ENCODE measurements at places on chromosomes 13 and 19.

DNA sequence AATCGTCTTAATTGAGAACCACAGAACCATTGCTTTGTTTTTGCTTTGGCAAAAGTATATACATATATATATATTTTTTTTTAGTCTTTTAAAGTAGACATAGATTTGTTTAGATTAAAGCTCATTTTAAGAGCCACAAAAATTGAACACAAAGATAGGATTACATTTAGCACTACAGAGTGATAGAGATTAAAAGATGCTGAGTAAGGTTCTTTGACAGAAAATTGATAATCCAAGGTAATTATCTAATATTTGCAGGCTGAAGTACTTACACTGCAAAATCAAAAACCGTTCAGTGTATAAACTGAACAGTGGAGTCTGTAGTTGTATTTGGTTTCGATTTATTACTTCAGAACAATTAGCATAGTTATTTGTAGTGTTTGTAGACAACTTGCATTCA lies 24.5 kb upstream of the ZNF98 start:
- DNase-seq = no peak

GRCh38 chr19:14472202-14472938 lies 2.8 kb downstream of the PTGER1 start:
- DNase-seq = no peak

- no peak for DNase-seq
These were observed 688 bp downstream of the ZNF225 start for GRCh38 chr19:44113784-44114390.

- DNase-seq = no peak
These were observed 155.6 kb downstream of the COG6 start for GRCh38 chr13:39811051-39811450.

- DNase-seq = no peak
These were observed 259.9 kb upstream of the STARD13 start for GRCh38 chr13:33545492-33545891.

DNA sequence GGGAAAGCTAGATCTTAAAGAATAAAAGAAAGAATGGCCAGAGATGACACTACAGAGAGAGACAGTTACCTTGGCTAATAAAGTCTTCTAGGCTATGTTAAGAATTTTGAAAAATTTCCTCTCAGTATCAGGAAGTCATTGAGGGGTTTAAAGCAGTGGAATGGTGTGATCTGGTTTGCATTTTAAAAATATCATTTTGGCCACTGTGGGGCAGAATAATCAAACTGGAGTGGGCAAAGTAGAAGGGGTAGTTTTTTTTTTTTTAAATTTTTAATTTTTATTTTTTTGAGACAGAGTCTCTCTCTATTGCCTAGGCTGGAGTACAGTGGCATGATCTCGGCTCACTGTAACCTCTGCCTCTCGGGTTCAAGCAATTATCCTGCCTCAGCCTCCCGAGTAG lies 4.4 kb upstream of the CNMD start:
- DNase-seq = no peak

GRCh38 chr13:95948656-95949055 lies 104.5 kb downstream of the UGGT2 start:
- peak; percentile 38 for DNase-seq

- DNase-seq = no peak
These were observed 32.3 kb downstream of the ADPRHL1 start for GRCh38 chr13:113420833-113421600.

GRCh38 chr19:40217027-40217810 lies 965 bp downstream of the TTC9B start:
- no peak for DNase-seq

DNA sequence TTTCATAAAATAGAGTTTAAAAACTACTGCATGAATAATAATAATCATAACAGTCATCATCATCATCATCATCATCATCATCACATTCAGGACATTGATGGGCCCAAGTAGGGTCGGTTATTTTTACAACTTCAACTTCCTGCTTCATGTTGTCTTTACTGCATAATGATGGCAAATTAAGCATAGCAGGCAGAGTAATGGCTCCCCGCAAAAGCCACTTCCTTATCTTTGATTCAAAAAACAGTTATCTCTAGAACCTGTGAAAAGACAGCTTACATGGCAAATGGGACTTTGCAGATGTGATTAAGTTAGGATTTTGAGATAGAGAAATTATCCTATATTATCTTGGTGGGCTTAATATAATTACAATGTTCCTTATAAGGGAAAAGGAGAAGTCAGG lies 792.9 kb downstream of the LIG4 start:
- no peak for DNase-seq

- peak; percentile 43 for DNase-seq
These were observed 752 bp downstream of the PDCD5 start for GRCh38 chr19:32581705-32582179.

DNA sequence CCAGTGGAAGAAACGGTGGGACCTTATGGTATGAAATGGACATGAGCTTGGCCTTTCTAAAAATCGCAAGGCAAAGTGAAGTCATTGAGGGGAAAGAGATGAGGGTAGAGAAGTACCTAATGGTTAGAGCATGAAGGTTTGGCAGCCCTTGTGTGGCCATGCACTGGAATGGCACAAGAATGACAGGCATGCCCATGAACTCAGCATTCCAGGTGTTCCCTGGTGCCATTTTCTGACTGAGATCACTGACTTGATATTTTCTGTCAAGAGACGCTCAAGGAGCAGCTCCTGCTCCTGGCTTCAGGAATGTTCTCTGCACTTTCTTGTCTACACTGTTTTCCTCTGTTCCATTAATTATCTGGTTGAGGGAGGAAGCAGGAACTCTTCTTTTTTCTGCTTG lies 225.0 kb upstream of the SLC10A2 start:
- DNase-seq = no peak

GRCh38 chr19:5290336-5291262 lies 50.0 kb downstream of the PTPRS start:
- DNase-seq = no peak

DNA sequence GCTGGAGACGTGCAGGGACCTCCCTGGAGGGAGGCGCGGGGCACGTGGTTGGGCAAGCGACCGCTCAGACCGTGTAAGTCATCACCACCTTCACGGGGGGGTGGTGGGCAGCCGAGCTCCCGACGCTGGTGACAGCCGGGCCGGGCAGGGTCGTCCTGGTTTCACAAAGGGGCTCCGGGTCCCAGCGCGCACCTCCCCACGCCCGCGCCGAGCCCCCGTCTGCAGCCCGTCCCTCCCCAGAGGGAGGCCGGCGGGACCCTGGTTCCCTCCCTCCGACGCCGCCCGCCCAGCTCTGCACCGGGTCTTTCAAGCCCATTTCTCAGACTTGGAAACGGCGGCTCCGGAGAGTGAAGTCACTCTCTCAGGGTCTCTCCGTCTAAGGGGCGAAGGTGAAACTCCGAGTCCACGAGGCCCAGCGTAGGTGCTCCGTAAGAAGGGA lies 729 bp upstream of the ARID3A start:
- peak; percentile 75 for DNase-seq

DNA sequence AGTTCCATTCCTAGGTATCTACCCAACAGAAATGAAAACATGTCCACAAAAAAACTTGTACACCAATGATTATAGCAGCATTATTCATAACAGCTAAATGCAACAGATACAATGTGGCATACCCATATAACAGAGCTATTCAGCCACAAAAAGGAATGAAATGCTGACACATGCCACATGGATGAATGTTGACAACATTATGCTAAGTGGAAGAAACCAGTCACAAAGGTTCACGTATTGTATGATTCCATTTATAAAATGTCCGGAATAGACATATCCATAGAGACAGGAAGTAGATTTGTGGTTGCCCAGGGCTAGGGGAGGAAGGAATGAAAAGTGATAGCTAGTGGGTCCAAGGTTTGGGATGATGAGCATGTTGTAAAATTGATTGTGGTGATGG lies 10.8 kb downstream of the CRYL1 start:
- no peak for DNase-seq

DNA sequence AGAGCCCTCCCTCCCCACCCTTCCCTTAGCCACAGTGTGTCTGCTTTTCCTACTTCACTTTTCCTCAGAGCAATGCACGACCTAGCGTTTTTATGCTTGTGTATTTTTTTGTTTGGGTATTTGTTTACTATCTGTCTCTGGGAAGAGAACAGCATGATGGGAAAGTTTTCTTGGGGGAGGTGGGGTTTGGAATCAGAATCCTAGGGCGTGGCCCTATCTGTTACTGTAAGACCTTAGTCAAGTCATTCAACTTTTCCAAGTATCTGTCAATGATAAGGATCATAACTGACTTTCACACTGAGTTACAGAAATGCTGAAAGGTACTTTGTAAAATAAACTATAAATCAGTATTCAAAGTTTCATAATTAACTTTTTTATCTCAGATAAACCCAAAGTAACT lies 146.3 kb upstream of the WASF3 start:
- DNase-seq = no peak

GRCh38 chr13:23462815-23463559 lies 29.5 kb upstream of the SACS start:
- no peak for DNase-seq

- DNase-seq = peak; percentile 40
These were observed 624.8 kb downstream of the DACH1 start for GRCh38 chr13:71242201-71242600.

DNA sequence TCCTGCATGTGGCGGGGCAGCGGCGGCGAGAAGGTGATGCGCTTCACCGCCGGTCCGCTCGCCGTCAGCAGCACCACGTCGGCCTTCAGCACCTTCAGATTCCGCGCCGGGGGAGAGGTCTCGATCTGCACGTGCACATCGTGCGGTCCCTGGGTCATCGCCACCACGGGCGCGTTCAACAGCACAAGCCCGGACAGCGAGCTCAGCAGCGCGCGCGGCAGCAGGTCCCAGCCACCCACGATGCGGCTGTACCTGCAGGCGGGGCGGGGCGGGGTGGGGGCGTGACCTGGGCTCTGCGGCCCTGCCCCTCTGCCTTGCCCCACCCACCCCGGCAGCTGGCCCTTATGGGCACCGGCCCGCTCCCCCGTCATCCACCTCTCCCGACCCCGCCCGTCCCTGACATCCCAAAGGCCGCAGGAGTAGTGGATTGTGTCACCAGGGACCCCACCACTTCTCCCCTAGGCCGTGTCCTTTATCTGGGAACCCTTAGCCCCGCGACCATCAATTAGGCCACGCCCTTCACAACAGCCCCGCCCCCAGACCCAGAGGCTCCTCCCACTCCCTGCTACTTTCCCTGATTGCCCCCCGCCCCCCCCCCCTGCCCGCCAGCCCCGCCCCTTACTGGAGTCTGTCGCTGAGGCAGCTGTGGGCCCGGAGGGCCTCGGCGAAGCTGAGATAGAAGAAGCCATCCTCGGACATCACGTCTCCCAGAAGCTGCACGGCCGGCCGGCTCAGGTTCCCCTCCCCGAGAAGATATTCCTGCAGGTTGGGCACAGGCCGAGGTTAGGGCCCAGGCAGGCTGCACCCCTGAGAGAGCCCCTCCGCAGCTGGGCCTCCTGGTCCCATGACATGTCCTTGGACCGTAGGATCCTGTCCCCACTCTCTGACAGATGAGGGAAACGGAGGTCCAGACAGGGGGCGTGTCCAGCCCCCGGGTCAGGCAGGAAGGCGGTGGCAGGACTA lies 6.1 kb downstream of the IL4I1 start:
- DNase-seq = no peak

GRCh38 chr13:111908361-111908760 lies 158.6 kb upstream of the SOX1 start:
- DNase-seq = no peak

DNA sequence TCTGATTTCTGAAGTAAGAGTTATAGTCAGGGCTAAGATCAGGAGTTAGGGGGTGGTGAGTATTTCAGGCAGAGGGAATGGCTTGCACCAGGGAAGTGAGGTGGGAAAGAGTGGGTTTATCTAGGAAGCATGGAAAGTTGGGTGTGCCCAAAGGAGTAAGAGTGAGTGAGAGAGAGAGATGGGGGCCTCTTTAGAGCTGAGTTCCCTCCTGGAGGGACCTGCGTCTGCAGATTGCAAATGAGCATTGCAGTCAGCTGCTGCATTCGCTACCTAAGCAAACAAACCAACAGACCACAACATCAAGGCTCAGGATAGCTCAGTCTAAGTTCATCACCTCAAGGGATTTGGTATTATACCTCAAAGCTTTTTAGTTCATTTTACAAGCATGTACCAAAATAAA lies 405.8 kb downstream of the FGF9 start:
- DNase-seq = no peak

DNA sequence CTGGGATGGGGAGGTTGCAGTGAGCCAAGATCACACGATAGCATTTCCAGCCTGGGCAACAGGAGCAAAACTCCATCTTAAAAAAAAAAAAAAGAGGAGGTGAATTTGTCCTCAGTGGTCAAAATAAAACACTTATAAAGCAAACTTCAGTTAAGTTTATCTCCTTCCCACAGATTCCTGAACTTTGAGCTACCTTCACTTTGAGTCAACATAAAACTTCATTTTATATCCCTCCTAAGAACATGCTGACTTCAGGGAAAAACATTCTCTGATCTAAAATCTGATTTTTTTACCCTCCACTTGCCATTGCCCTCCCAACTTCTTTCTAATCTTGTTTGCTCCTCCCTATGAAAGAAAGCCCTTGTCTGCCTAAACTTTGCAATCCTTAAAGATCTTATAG lies 59.0 kb downstream of the ZNF429 start:
- DNase-seq = no peak

DNA sequence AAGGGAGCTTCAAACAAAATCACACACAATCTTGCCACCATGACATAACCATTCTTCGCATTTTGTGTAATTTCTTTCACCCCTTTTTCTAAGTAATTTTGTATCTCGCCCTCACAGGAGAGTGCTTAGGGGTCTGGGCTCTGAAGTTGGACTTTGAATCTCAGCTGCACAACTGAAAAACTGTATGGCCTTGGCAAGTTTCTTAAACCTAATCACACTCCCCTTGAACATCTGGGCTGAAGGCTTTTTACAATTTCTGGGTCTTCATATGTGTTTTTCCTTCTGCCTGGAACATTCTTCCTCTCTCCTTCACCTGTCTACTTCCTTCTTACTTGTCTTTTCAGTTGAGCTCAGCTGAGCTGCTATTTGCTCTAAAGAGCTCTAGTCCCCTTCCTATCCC lies 24.3 kb upstream of the CPB2 start:
- DNase-seq = no peak

- no peak for DNase-seq
These were observed 47.2 kb downstream of the ZAR1L start for GRCh38 chr13:32267836-32268439.

- peak; percentile 47 for DNase-seq
These were observed 8.1 kb upstream of the SEMA6B start for GRCh38 chr19:4567584-4568071.

GRCh38 chr13:76950101-76950500 lies 1.8 kb downstream of the ACOD1 start:
- DNase-seq = no peak

- DNase-seq = peak; percentile 91
These were observed at the start of gene C19orf73 for GRCh38 chr19:49118565-49119410. C19orf73 (minus strand) TSS chr19:49119143; CDS start chr19:49119022, 121 bp downstream.

Measured in fibroblast of lung (primary cell).